ENCODE measurements at places on chromosomes 11 and 22.

- no peak for DNase-seq
Measured at GRCh38 chr11:75907906-75908527, 93.0 kb downstream of the UVRAG start.

GRCh38 chr22:27880778-27881394 is 38.2 kb downstream of the PITPNB start:
- DNase-seq: no peak

GRCh38 chr22:46126853-46127385 is 23.4 kb upstream of the PPARA start:
- no peak for DNase-seq

DNA sequence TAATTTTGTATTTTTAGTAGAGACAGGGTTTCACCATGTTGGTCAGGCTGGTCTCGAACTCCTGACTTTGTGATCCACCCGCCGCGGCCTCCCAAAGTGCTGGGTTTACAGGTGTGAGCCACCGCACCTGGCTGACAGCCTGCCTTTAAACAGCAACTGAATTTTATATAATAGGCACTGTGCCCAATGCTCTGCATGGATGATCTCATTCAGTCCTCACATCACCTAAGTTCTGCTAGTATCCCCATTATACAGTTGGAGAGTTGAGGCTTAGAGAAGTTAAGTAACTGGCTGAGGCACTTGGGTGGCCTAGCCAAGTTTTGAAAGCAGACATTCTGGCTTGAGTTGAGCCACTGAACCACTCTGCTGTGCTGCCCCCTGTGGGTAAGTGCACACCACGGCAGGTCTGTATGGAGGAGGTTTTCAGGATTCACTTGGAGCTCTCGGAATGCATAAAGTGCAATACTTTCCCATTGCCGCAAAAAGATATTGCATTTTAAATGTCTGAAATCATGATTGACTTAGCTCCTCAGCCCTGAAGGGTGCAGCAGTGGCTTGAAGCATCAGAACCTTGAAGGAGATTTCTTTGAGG is 112.4 kb downstream of the LDLRAD3 start:
- DNase-seq: no peak

- no peak for DNase-seq
Measured at GRCh38 chr11:35419184-35419829, at the start of gene SLC1A2. TSS of gene SLC1A2 (minus strand) at chr11:35419558. CDS start at chr11:35418966, 592 bp downstream.

- DNase-seq: no peak
Measured at GRCh38 chr11:64373598-64373974, 14.6 kb downstream of the RPS6KA4 start.
